ENCODE measurements at places on chromosomes 3 and 15. TPM values are rescaled to one million over a fixed set of nuclear protein-coding genes. Genes with fewer than 3 reads are reported as not detected.

DNA sequence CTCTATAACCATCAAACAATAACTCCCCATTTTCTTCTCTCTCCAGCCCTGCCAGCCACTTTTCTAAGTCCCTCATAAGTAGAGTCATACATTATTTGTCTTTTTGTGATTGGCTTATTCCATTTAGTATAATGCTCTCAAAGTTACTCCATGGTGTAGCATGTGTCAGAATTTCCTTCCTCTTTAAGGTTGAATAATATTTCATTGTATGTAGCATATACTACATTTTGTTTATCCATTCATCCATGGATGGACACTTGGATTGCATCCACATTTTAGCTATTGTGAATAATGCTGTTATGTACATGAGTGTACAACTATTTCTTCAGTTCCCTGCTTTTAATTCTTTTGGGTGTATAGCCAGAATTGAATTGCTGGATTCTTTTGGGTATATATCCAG lies 138.4 kb downstream of the ATG7 start:
- no peak for DNase-seq
- no peaks in the 10 kb centered on the region for H3K4me1 ChIP-seq
- no peak overlapping the region for H3K27ac ChIP-seq
- no peaks in the 10 kb centered on the region for H3K36me3 ChIP-seq

DNA sequence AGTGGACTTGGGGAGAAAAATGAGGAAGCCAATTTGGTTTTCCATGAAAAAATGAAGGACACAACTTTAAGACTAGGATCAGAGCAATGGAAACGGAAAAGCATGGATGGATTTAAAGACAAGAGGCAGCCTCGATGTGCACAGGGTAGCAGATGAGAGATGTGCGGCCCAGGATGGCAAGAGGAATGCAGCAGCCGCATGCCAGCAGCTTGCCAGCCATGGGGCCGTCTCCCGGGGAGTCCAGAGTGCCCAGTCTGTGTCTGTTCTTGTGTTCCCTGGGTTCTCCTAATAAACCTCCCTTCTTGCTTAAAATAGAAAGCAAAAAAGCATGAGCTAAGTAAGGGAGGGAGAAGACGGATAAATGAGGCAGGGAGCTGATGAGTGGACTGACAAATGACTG lies 68.0 kb upstream of the IQSEC1 start:
- no peaks in the 10 kb centered on the region for H3K36me3 ChIP-seq
- no peak overlapping the region for H3K27ac ChIP-seq
- no peak overlapping the region for H3K4me3 ChIP-seq
- no peaks in the 10 kb centered on the region for H3K27me3 ChIP-seq

DNA sequence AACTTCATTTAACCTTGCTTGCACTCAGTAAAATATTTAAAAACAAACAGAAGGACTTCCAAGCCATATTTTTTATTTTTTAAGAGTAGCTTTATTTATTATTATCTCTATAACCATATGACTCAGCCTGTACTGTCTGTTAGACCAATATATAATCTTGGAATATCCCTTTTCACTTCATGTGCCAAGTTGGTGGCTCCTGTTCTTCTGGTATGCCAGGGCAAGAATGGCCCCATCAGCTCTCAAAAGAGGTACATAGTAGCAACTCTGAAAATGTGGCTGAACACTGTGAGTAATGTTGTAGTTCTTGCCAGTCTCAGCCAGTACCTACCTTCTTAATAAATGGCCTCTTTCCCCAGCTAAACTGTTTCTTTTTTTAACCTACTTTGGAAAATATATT lies 257.0 kb upstream of the UBE2E1 start:
- no peak for DNase-seq
- no peak overlapping the region for H3K4me3 ChIP-seq
- no peaks in the 10 kb centered on the region for H3K36me3 ChIP-seq
- H3K27me3 ChIP-seq = no peaks in the 10 kb centered on the region

The GP9 gene
- total RNA-seq = not detected

The MEGF11 gene
- 0.07 TPM for total RNA-seq

DNA sequence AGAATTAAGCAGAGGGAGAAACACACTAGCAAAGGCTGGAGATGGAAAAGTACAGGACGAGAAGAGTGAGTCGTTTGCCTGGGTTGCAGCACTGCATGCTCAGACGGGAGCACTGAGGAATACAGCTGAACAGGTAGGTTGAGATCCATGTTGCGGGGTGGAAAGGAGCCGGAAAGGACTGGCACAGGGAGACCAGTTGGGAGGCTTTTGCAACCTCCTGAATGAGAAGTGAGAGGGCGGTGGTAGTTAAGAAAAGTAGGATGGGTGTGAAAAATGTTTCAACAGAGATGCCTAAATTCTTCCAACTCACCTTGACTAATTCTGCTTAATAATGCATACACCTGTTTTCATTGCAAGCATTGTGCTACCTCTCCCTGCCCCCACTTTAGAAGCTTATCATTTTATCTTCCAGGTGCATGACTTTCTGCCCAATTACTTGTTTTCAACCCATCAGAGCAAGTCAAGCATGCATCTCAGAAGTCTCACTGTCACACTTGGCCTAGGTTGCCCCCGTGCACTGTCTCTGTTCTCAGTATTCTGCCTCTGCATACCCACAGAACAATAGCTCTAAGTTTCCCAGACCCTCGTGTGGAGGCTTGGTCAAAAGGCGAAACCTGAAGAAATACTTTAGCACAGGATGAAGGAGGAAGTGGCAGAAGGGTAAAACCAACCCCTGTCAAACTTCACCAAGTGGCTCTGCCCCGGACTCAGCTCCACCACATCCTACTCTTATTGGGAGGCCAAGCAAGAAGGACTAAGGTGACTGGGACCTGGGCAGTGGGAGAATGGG lies 199.3 kb upstream of the BCL6 start:
- no peaks in the 10 kb centered on the region for H3K27me3 ChIP-seq
- H3K36me3 ChIP-seq = no peaks in the 10 kb centered on the region

The MYLK gene
- total RNA-seq = 17.7 TPM

- peaks cover 6% of the 10 kb centered on the region for H3K27me3 ChIP-seq
- H3K4me1 ChIP-seq = no peaks in the 10 kb centered on the region
- no peak for DNase-seq
- no peak overlapping the region for H3K4me3 ChIP-seq
Measured at GRCh38 chr3:46468753-46469600, 4.3 kb upstream of the LTF start.
